Stimulated activated CD8-positive, alpha-beta memory T cell treated with anti-CD3 and anti-CD28 coated beads, Interleukin-15, amount 100 ng/mL, for 1 hour (primary cell): ENCODE measurements at places on chromosomes 1 and 21.

DNA sequence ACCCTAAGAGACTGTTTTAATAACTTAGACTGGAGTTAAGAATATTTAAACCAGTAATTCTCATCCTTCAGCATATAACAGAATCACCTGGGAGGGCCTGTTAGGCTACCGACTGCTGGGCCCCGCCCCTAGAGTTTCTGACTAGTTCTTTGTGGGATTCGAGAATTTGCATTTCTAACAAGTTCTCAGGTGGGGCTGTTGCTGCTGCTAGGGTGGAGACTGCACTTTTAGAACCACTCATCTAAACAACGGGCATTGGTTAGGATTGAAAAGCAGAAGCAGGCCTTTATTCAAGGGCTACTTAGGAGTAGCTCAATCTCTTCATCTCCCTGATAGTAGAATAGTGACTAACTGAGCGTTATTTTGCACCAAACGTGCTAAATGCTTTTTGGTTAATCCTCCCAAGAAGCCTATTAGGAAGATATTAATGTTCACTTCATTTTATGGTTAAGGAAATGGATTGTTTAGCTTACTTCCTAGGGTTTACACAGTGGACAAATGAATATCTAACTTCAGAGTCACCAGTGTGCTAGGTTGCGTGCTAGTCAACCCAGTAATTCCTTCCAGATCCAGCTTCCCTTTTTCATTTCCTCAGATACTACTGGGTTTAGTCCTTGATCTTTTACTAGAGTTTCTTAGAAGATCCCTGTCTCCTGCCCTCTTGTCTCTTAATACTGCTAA is 31.1 kb upstream of the UAP1 start:
- DNase-seq, result no peak

DNA sequence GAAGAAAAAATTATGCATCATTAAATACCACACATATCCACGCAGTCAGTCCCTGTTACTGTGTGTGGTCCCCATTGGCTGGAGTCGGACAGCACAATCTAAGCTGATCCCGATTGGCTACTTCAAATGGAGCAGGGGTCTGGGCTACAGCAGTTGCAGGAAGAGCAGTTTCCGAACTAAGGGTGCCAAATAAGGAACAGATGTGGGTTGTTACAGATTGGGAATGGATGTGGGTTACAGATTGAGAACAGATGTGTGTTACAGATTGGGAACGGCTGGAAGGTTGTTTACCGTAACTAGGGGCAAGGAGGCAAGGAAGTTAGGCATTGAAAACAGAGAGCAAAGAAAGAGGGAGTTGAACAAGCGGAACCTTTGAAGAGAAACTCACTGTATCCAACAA is 19.9 kb downstream of the OR2L13 start:
- no peak for DNase-seq

DNA sequence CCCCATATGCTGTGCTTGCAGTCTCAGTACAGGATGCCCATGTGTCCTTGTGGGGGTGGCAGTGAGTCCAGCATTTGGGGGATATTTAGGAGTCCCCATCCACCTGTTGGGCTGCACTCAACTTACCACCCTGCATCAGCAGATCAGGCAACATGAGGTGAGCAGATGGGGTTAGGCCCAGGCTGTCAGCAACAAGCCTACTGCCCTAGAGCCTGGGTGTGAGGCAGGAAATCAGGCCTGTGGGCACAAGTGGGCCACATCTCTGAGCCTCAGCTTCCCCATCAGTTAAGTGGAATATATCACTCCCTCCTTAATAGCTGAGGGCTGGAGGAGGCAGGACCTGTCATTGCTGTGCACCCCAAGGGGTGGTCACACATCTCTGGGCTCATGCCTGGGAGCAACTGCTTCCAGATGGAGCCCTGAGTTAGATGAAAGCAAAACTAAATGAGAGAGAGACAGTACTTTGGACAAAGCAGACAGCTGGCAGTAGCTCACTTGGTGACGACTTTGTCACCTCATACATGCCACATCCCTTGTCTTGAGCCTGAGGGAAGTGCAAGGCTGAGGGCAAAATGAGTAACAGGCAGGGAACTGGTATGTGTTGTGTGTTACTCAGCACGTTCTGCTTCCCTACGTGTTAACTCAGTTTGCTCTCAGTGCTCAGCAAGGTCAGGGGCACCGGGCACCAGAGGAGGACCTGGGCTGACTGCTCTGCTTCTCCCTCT is 48.4 kb downstream of the TRIM11 start:
- no peak for DNase-seq

- DNase-seq, result no peak
Measured at GRCh38 chr1:224503161-224504118, 68.8 kb upstream of the WDR26 start.

GRCh38 chr21:31293986-31294385 is 50.1 kb downstream of the TIAM1 start:
- no peak for DNase-seq

DNA sequence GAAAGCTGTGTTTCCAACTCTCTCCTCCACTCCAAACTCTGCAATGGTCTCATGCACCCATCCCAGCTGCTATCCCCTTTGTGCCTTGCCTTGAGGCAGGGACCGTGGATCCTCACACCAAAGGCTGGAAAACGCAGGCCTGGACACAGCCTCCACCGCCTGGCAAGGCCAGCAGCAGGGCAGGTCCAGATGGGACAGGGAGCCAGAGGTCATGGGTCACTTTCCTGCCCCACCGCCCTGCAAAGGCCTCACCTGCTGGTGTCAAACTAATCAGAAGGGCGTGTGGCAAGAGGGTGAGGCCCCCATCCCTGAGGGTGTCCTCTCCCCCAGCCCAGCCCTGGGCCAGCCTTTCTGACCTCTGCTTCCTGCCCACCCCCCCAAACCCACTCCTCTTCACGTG is 106.3 kb downstream of the PAX7 start:
- no peak for DNase-seq

DNA sequence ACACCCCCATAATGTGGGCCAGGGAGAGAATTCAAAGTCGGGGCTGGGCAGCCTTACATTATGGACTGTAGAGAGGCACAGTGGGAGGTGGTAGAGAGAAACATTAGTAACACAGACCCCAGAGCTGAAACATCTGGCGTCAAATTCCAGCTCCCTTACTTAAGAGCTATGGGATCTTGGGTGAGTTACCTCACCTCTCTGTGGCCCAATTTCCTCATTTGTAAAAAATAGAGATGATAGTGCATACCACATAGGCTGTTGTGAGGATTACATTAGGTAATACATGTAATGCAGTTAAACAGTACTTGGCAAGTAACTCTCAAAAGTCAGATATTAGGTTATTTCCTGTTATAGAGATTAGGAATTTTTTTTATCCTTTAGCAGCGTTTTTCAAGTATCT is 160.5 kb upstream of the KIAA0040 start:
- DNase-seq, result no peak

GRCh38 chr1:220880362-220880670 is 1.1 kb downstream of the HLX start:
- DNase-seq, result no peak

DNA sequence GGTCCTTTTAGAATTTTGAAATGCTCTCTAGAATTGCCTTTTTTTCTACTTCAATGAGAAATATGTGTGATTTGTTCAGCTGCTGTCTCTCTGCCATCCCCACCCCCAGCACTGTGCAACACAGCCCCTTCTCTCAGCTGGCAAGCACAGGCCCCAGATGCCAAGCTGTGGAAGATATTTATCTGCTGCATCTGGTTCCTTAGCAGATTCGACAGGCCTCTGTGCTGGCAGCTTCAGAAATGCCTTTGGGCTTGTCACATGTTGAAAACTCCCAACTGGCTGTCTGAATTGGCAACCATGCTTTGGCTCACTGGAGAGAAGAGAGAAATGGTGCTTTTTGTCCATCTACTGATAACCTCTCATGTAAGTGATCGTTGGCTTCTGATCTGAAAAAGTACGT is 206.7 kb upstream of the C1orf87 start:
- DNase-seq, result no peak

GRCh38 chr1:7534061-7534825 is 236.9 kb upstream of the VAMP3 start:
- no peak for DNase-seq

- no peak for DNase-seq
Measured at GRCh38 chr1:62784509-62785365, 805 bp downstream of the ATG4C start.

DNA sequence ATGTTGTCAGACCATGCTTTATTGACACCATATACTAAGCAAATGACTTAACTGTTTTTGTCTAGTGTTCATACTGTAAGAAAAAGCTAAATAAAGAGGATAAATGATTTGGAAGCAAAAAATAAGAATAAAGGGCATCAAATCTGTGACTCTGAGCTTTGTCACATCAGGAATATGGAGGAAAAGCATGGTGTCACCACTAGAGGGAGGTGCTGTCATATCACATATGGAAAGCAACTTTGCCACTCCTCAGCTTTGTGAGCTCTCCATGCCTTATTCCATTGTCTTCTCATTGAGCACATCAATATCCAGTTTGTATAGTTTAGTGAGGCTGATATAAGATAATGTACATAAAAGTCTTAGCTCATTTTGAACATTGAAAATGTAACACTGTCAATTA is 20.8 kb upstream of the GBP1 start:
- no peak for DNase-seq

- DNase-seq, result no peak
Measured at GRCh38 chr21:31107176-31107785, 69.0 kb upstream of the KRTAP19-8 start.

DNA sequence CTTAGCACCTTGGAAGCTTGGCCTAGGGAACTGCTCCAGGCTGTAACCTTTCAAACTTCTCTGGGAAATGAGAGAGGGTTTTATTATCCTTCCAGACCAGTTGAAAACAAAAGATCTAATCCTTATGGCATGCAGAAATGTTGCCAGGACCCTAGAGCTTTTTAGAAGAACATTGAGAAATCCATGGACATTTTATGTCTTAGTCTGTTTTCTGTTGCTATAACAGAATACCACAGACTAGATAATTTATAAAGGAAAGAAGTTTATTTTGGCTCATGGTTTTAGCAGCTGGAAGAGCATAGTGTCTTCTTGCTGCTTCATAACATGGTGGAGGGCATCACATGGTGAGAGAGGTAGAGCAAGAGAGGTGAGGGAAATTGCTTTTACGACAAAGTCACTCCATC is 25.8 kb downstream of the OSBPL9 start:
- no peak for DNase-seq

- DNase-seq, result no peak
Measured at GRCh38 chr1:56063461-56063860, 515.9 kb downstream of the PLPP3 start.

DNA sequence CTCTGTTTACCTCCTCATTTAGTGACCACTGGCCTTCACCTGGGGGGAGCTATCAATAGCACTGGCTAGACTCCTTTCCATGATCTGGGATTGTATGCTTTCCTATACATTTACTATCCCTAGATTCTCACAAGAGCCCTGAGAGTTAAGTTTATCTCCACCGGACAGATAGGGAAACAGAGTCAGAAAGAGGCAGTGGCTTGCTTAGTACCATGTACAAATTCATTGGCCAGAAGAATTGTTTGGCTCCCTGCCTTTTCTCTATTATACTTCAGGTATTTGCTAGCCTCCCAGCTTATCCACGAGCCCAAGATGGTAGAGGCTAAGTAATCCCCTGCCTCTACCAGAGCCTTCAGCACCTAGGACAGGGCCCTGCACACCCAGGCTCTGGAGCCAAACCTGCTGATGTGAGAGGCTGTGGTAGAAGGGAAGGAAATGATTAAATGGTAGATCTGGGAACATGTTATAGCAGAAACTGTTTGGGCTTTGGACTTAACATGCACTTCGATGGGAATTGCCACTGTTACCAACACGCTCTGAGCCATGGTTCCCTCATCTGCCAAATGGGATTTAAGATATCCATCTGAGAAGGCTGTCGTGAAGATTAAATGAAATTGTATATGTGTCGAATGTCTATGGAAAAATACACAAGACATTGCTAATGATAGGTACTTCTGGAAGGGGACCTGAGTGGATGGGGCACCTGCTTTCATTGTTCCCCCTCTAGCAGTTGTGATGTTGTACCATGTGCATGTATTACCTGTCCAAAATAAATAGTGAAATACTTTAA is 3.1 kb upstream of the BLACAT1 start:
- no peak for DNase-seq

DNA sequence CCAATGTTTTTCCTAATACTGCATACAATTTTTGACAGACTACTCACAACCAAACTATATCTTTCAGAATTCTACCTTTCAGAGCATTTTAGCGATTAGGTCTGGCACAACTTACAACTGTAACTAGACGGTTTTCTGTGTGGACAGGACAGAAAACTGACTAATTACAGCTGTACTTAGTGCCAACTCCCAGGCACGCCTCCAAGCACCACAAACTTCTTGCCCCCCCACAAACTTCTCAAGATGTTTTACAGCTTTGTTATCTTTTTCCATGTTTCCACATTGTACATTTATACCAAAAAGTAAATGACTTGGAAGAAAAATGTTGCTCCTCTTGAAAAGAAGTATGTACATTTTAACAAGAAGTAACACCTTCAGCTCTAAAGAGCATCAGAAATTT is 13.8 kb downstream of the LYST start:
- no peak for DNase-seq
